ENCODE measurements at places on chromosomes 11 and 22. TPM values are rescaled to one million over a fixed set of nuclear protein-coding genes. Genes with fewer than 3 reads are reported as not detected.

DNA sequence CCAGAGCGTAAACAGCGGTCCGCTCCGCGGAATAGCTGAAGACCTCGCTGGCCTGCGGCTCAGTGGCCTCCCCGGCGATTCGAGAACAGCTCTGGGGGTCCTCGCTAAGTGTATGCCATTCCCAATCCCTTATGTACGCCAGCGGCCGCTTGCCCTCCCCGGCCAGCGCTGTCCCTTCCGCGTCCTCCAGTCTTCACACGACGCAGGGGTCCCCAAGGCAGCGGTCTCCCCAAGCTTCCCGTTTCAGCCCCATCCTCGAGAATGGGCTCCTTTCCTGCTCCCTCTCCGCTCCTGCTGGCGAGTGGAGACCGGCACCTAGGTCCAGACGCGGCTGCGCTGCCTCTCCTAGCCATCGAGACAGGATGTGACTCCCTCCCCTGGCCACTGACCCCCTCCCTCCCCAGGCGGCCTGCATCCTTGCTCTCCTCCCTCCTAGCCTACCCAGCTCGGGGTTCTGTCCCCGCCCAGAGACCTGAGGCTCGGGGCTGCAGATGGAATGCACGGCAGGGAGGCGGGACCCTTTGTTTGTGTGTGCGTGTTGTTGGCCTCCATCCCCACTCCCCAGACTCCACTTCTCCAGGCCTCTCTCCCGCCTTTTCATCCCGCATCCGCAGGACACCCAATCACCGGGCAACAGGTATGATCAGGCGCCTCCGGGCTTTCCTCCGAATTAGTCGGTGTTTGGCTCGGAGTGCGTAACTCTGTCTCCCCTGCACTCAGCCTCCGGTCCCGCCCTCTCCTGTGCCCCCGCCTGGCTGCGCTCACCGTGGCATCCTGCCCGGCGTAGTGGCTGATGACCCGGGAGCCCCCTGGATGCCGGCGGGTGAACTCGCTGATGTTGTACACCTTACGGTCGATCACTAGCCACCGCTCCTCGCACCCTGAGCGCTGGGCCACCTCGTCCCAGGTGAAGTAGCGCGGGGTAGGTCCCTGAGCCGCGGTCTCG, 740 bp downstream of the FADS1 start:
- H3K27me3 ChIP-seq, result peaks cover 31% of the 10 kb centered on the region
- peak overlapping the region; percentile 71 for H3K4me3 ChIP-seq
- H3K36me3 ChIP-seq, result no peaks in the 10 kb centered on the region
- H3K27ac ChIP-seq, result no peak overlapping the region

CCND1 gene
- 1.7 TPM for total RNA-seq

- H3K27me3 ChIP-seq, result no peaks in the 10 kb centered on the region
- no peak overlapping the region for H3K27ac ChIP-seq
- H3K4me1 ChIP-seq, result no peaks in the 10 kb centered on the region
- no peak for DNase-seq
- H3K36me3 ChIP-seq, result no peaks in the 10 kb centered on the region
- H3K4me3 ChIP-seq, result no peak overlapping the region
These were observed 99.5 kb downstream of the SPATA19 start for GRCh38 chr11:133745791-133746190.

DNA sequence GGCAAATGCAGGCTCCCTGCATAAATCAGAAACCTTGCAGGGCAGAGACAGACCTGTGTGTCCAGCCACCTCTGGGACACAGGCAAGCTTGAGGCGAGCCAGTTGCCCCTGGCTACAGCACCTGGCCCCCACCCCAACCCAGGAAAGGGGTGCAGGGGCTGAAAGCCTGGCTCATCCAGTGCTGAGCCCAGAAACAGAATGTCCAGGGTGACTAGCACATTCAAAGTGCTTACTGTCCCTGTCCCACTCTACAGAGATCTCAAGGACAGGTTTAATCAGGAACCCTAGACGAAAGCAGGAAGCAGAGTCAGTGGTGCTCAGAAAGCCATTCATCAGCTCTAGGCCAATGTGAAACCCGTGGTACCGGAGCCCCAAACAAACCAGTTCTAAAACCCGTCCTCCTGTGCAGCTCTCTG, 31.9 kb downstream of the PLEKHA7 start:
- DNase-seq, result no peak
- H3K27ac ChIP-seq, result no peak overlapping the region
- no peaks in the 10 kb centered on the region for H3K27me3 ChIP-seq
- no peaks in the 10 kb centered on the region for H3K36me3 ChIP-seq

GRCh38 chr11:1258401-1259075, 35.7 kb downstream of the MUC5B start:
- no peak overlapping the region for H3K27ac ChIP-seq
- H3K27me3 ChIP-seq, result no peaks in the 10 kb centered on the region
- H3K36me3 ChIP-seq, result no peaks in the 10 kb centered on the region
- peaks cover 22% of the 10 kb centered on the region for H3K4me1 ChIP-seq
- DNase-seq, result no peak
- no peak overlapping the region for H3K4me3 ChIP-seq

SLC17A6 gene
- not detected for total RNA-seq

OR10A2 gene
- total RNA-seq, result not detected

- no peak overlapping the region for H3K4me3 ChIP-seq
- H3K36me3 ChIP-seq, result no peaks in the 10 kb centered on the region
- no peak overlapping the region for H3K27ac ChIP-seq
- H3K4me1 ChIP-seq, result no peaks in the 10 kb centered on the region
- no peak for DNase-seq
These were observed 138.9 kb downstream of the MN1 start for GRCh38 chr22:27662359-27663301.

CELSR1 gene
- total RNA-seq, result 1.0 TPM

BAD gene
- total RNA-seq, result 22.5 TPM

- H3K36me3 ChIP-seq, result no peaks in the 10 kb centered on the region
- H3K27ac ChIP-seq, result no peak overlapping the region
- H3K4me1 ChIP-seq, result peaks cover 41% of the 10 kb centered on the region
- H3K4me3 ChIP-seq, result no peak overlapping the region
- H3K27me3 ChIP-seq, result no peaks in the 10 kb centered on the region
- no peak for DNase-seq
These were observed 64.7 kb upstream of the WNT7B start for GRCh38 chr22:46041642-46042041.

DNA sequence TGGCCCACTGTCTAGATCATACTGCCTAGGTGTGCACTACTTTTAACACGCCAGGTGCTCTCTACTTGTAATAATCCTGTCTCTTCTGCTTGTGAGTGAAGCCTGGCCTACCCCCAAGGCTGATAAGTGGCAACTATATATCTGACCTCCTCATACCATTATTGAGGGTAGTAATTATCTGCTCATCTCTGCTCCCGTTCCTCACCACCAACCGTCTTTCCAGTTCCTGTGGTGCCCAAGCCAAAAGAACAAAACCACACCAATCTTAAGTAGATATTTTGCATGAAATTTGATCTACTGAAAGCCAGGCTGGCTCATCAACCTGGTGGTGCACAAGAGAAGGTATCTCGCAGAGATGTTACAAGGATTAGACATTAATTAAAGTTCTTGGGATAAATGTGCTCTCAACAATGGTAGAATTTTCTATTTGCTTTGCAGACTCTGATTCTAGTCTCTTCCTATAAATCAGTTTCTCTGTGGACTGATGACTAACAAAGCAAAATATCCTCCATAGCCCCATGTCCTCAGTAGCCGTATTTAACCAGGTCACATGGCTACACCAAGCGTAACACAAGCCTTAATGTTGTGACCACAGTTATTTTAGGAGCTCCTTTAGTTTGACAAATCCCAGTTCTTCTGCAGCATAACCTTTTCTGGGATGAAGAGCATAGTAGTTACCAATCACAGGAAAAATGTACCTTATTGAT, 267.2 kb downstream of the NTM start:
- H3K27ac ChIP-seq, result no peak overlapping the region
- H3K36me3 ChIP-seq, result no peaks in the 10 kb centered on the region
- no peak for DNase-seq

GRCh38 chr22:20650294-20651207, 123.4 kb upstream of the SERPIND1 start:
- H3K36me3 ChIP-seq, result no peaks in the 10 kb centered on the region
- H3K4me3 ChIP-seq, result no peak overlapping the region
- no peak overlapping the region for H3K27ac ChIP-seq
- no peaks in the 10 kb centered on the region for H3K4me1 ChIP-seq
- DNase-seq, result no peak
